ENCODE measurements at places on chromosomes 2 and 18.
A peak's percentile ranks its signal among the peaks of the same experiment; 100 is the strongest.

DNA sequence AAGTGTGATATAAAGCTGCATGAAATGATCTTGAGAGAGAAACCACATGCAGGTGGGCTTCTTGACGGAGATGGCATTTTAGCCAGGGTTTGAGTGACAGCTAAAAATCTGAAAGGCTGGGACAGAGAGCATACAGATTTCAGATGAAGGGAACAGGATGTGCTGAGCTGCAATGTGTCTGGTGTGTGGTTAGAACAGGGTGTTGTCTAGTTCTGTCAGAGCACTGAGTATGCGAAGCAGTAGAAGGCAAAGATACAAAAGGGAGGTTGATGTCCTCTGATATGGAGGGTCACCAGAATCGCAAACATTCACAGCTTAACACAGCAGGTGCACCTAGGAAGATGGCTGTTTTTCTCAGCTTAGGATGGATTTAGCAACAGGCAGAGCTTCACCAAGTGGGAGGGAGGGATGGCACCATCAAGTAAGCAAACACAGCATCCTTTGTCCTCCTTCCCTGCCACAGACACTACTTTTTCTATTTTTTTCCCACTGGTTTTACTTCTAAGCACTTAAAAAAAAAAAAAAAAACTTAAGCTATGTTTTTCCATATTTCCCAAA, 182.5 kb downstream of the TMX3 start:
- DNase-seq = no peak

DNA sequence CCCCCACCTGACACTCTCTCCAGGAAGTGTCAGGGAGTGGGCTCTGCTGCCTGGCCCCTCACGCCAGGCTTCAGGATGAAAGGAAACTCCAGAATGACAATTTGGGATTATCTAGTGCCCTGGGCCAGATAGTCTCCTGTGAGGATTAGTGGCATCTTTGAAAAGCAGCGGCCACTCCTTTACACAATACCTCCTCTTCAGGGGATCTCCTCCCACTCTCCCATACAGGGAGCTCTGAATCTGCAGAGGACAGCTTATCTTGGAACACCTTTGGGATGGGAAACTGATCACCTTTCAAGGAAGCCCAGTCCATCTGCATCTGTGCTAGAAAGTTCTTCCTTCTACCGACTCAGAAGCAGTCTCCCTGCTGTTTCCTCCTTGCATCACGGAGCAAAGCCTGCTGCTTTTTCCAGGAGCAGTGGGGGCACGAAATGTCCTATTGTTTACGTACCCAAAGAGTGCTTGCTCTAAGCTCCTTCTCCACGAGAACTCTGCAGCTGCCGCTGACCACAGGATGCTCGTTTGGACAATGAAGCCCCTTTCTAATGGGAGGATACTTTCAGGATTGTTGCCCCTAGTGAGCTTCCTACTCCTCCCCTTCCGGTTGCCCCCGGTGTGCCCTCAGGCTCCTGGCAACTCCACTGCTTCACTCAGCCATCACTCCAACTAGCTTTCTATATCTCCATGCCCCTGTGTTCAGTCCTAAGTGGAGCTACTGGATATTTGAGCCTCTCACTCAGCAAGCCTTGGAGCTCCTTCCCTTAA, 31.5 kb downstream of the SIX3 start:
- no peak for DNase-seq

GRCh38 chr18:49907346-49907929, 94.1 kb upstream of the ACAA2 start:
- peak; percentile 51 for DNase-seq

DNA sequence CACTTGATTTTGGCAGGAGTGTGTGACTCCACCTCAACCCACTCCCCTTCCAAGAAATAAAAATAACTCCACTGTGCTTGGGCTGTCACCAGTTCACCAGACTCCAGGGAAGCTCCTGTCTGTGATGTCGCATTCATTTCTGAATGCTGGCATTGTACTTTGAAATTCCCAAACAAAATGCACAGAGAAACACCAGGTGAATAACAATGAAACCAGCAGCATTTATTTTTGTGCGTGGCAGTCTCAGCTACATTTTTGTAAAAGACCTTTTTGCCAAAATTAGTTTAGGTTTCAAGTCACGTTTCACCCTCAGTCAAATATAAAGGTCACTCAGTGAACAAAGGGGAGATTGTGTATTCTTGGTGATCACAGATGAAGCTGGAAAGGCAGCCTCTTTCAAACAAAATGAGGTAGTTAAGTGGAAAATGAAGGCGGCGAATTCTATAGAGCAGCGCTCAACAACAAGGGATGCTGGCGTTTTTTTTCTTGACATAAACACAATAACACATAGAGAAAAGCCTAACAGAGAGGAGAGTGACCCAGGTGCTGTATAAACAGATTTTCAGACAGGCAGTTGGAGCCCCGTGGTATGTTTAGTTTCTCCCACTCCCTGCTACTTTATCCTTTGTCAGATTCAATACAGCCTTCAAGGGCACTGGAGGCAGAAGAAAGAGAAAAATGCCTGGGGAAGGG, 210.3 kb upstream of the GCFC2 start:
- peak; percentile 58 for DNase-seq

- no peak for DNase-seq
These were observed 175.7 kb upstream of the HAAO start for GRCh38 chr2:42967959-42968674.

GRCh38 chr18:69031571-69031970, 233.7 kb downstream of the CCDC102B start:
- DNase-seq = no peak

- no peak for DNase-seq
These were observed 413.0 kb upstream of the MEX3C start for GRCh38 chr18:51610481-51610880.

- peak; percentile 40 for DNase-seq
These were observed 18.8 kb upstream of the SOX11 start for GRCh38 chr2:5673145-5674025.

GRCh38 chr2:182664212-182664611, 51.8 kb upstream of the DNAJC10 start:
- no peak for DNase-seq

DNA sequence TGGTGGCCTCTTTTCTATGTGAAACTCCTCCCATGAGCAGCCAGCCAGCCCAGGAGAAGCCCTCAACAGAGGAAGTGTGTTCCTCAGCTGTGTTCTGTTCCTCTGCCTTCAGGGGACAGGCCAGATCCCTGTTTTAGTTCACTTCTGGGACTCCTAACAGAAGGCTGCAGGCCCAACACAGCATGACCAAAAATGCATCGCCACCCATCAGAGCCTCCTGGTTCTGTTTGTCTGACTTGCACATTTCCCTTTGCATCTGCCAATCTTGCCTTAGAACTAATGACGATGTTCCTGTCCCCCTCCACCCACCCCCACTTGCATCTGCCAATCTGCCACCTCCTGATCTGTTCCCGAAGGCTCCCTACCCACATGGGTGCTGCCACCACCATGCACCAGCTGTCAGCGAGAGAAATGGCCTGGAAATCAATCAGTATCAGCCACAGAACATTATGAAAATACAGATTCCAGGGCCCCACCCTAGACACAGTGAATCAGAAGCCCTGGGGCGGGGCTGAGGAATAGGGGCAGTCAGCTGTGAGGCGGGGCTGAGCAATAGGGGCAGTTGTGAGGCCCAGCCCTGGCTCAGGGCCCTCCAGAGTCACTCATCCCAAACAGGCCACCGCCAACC, 51.0 kb downstream of the FAM168B start:
- DNase-seq = no peak

DNA sequence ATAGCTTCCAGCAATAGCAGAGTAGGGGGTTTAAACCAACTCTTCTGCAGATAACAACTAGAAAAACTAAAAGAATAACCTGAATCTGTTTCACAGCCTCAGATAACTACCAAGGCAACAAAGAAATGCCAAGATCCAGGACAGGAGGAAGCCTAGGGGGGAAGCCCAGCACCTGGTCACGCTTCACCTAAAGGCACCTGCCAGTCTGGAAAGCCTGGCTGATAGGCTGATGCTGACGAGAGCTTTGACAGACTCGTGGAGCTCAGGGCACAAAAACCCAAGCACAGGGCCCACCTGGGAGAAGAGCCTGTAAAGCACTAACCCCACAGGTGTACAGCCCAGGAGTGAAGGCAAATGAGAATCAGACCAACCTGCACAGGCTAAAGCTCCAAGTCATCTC, 22.6 kb downstream of the EIPR1 start:
- no peak for DNase-seq

- DNase-seq = no peak
These were observed 92.9 kb downstream of the PXDN start for GRCh38 chr2:1651121-1652033.

GRCh38 chr18:12911025-12911928, 27.2 kb upstream of the PTPN2 start:
- DNase-seq = no peak

DNA sequence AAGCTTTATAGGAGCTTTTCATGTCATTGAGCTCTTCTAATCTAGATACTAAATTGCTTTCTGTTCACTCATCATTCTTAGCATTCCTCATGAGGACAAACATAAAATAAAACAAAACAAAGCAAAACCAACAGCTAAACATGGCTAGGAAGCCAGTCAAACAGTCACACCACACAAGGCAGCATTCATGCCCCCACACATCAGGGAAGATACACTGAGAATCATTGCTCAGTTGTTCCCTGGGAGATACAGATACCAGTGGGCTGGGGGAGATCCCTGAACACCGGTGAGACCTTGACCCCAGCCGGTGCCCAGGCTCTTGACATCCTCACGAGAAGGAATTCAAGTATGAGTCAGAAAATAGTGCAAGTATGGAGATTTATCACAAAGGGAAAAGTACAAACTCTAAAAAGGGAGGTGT, 177.9 kb upstream of the ARL4C start:
- no peak for DNase-seq

GRCh38 chr2:194822097-194822496, 834.9 kb upstream of the SLC39A10 start:
- DNase-seq = no peak

GRCh38 chr18:50009773-50010335, 185.1 kb downstream of the MYO5B start:
- DNase-seq = peak; percentile 47

DNA sequence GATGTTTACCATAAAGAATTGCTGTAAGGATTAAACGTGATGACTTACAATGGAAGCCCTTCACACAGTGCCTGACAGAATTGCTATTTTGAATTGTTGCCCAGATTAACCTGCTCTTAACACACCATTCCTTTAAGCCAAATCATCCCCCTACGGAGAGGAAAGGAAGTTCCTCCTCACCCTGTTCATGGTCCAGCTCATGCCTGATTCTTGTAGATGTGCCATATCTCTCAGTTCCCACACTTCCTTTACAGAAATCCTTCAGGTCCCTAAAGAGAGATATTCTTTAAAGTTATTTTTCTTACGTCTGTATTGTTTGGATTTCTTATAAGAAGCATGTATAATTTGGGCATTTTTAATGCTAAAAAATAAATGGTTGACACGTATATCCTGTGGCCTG, 127.5 kb upstream of the DAPL1 start:
- peak; percentile 56 for DNase-seq

- DNase-seq = no peak
These were observed 401.7 kb upstream of the SPRED2 start for GRCh38 chr2:65834062-65834461.

DNA sequence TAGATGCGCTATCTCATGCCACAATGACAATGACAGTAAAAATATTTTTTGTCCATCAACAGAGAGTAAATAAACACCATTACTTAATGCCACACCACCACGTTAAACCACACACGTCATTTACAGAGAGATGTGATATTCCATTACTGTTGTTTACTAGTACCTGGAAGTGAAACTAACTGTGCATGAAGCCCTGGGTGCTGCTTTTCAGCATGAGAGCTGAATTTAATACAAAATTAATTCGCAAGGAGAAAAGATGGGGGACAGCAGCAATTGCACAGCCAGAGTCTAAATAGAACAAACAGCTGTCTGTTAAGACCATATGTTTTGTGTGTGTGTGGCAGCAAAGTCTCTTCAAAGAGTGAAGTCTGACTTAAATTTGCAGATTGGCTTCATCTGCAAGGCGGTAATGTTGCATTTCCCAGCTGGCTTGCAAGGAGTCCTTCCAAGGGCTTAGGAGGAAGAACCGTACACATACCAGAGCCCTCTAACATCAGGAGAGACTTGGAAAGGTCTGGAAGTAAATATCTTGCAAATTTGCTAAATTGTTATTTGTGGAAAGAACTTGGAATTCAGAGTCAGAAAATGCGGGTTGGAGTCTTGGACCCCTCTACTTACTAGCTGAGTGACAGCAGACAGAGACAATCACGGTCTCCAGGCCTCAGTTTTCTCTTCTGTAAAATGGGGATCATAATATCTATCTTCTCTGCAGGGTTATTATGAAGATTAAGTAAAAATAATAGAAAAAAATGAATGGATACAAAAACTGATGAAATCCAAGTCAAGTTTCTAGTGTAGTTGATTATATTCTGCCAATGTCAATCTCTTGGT, 127.6 kb downstream of the ALPK2 start:
- DNase-seq = no peak

DNA sequence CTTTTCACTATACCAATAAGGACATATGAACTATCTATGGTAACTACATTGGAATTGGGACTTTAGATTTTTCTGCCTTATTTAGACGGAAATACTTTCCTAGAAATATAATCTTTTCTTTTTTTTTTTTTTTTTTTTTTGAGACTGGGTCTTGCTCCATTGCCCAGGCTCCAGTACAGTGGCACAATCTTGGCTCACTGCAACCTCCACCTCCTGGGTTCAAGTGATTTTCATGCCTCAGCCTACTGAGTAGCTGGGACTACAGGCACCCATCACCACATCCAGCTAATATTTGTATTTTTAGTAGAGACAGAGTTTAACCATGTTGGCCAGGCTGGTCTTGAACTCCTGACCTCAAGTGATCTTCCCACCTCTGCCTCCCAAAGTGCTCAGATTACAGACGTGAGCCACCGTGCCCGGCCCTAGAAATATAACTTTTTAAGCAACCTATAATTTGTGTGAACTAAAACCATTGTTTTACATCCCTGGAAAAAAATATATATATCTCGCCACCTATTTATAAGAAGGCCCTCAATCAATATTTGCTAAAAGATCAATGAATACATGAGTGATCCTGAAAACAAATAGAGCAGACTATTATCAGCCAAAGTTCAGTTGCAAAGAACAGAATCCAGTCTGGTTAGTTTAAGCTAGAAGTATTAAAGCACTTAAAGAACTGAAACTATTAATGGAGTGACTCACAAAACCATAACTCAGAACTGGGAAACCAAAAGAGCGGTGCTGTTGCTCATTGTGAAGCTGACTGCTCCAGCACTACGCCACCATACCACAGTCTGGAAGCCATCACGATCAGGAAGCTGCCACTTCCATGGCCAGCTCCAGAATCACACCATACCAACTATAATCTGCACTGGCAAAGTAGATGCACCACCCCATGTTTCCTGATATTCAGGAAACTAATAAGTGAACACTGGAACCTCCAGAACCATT, 8.4 kb upstream of the HNRNPLL start:
- DNase-seq = no peak

DNA sequence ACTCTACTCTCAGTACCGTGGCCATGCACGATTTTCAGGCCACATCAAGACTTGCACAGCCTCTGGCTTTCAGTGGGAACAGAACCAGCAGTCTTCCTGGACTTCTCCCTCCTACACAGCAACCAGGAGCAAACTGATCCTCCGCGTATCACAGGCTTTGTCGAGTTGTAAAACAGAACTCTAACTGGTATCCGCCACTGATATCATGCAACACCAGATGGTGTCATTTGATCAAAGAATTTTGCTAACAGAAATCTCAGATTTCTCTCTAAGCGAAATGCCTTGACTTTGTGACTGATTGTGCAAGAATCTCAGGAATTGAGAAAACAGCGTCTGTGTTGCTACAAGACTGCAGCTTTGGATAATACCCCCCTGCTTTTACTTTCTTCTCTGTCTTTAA, 85.7 kb downstream of the COPS8 start:
- no peak for DNase-seq

GRCh38 chr18:34482204-34482603, 227.9 kb upstream of the DTNA start:
- DNase-seq = no peak
